Stimulated activated CD4-positive, alpha-beta T cell treated with anti-CD3 and anti-CD28 coated beads, Interleukin-15, amount 100 ng/mL, for 1 hour (primary cell): ENCODE measurements at places on chromosomes 6 and 20.

- no peak for DNase-seq
These were observed 46.4 kb upstream of the SPDEF start for GRCh38 chr6:34602318-34603111.

DNA sequence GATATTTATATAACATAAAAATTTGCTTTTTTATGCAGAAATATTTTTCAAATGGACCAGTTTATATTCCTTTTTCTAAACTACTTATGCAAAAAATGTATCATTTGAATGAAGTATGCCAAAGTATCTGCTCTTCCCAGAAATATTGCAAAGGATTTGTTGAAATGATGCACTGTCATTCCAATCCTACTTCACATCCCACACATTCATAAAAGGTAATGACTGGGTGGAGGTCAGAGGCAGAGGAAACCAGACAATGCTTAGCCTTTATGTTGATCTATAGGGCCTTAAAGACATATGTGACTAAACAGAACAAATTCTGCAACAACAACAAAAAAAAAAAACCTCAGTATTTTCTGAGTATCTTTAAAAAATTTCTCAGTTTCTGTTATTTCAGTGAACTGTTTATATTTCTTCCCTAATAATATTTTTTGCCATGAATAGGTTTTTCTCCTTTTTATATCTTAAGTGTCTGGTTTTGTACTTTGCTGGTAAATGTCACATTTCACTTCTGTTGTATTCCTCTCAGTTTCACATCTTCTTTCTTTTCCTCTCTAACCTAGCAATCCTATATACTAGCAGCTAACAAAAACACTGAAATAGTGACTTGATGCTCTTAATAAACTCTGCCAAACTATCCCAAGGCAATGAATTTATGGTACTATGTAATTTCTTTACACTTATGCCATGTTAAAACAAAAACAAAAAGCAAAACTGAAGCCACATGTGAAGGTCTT, 374.1 kb downstream of the BCKDHB start:
- DNase-seq: no peak

DNA sequence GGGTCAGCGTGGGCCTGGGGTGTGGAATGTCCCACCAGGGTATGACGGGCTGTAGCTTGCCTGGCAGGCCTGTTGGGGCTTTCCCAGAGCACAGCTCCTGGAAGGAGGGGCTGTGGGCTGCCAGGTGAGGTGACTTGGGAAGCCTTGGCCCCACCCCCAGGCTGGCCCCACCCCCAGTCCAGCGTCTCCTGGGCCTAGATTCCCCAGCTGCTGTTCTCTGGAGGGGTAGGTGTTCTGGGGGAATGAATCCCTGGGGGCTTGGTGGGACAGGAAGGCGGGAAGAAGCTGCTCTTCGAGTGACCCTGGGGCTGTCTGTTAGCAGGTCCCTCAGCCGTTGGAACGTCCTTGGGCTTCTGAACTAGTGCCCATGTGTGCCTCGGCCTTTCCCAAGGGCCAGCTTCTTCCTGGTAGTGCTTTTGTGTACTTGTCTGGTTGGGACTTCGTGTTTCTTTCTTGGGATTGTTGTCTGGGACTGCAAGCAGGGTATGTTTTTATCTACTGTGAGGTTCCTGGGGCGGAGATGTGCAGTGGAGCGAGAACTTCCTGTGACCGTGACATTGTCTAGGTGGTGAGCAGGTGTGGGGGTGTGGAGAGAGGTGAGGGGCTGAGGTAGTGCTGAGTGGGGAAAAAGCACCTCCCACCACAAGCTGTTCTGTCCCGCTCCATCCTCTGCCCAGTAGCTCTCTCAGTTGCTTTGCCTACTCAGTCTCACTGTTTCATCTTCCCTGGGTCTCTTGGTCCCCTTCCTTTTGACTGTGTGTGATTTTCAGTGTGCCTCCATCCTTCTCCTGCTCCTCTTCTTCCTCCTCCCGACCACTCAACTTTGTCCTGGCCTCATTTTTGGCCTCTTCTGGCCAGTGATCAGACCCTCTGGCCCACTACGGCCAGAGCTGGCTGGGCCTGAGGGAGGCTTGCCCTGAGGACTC, 1.3 kb upstream of the DDR1 start:
- DNase-seq: no peak

DNA sequence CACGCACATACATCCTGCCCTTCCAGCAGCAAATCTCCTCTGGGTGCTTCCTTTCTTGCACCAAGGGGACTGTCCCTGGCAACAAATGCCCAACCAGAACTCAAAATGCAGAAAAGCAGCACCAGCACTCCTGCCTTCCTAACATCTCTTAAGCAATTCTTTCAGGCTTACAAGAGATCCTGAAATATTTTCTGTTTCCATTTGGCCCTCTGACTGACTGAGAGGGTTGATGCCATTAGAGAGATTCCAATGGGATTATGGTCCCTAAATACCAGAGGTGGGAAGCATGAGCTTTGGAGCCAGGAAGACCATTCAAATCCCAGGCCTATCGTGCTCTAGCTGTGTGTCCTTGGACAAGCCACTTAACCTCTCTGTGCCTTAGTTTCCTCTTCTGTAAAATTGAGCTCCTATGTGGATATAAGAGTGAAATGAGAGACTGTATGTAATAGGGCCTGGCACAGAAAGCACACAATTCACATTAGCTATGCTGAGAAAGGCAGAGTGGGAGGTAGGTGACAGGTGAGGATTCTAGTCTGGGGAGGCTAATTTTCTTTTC, 56.8 kb downstream of the PRDM1 start:
- DNase-seq: no peak

DNA sequence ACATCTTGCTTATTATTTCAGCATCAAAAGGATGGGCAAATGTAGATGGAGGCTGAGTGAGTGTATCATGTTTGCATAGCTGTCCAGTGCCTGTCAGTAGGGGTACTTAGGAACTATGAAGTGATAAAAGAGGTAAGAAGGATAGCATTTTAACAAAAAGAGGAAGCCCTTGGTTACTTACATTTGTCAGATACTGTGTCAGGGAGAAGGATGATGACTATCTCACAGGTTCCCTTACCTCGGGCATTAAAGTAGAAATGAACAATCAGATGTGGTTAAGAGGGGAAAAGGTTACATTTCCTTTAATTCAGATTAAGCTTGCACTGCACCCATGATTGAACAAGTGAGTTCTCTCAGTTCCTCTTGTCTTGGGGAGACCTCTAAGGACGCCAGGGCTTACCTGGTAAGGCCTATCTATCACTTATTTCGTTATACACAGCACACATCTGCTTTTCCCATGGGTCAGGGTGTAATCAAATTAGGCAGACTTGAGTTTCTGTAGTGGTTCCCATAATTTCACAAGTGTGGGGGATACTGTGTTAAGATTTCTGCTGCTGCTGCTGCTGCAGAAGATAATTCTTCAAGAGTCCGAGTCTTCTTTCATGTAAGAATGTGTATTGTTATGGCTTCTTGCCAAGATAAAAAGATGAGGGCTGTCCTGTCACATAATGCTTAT, 4.5 kb downstream of the FOXO3 start:
- no peak for DNase-seq

- DNase-seq: no peak
These were observed 129.7 kb upstream of the FAM83B start for GRCh38 chr6:54716877-54717276.
